Renal cortical epithelial cell (primary cell): ENCODE measurements at places on chromosomes 11 and 22. TPM values are rescaled to one million over a fixed set of nuclear protein-coding genes. Genes with fewer than 3 reads are reported as not detected.
A peak's percentile ranks its signal among the peaks of the same experiment; 100 is the strongest.

DNA sequence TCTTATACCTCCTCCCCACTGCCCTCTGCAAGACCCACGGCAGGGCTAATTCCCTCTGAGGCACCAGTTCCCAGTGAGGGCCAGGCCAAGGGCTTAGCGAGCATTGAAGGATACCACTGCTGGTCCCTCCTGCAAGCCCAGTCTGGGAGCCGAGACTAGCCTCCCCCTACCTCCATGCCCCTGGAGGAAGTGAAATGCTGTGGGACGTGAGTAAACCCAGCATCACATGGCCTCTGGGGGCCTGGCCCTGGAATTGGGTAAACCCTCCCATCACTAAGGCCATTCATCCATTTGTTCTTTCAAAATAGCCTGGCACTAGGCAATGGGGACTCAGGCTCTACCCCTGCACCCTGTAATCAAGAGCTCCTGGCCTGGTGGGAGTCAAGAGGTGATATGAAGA, 24.7 kb downstream of the ARAP1 start:
- no peak for DNase-seq

The AMOTL1 gene
- 32.6 and 51.2 TPM in 2 replicates for total RNA-seq

The EMID1 gene
- total RNA-seq, result 0.35 TPM in 1 of 2 replicates, not detected in the other

The KCNJ11 gene
- total RNA-seq, result 0.25 and 0.35 TPM in 2 replicates

DNA sequence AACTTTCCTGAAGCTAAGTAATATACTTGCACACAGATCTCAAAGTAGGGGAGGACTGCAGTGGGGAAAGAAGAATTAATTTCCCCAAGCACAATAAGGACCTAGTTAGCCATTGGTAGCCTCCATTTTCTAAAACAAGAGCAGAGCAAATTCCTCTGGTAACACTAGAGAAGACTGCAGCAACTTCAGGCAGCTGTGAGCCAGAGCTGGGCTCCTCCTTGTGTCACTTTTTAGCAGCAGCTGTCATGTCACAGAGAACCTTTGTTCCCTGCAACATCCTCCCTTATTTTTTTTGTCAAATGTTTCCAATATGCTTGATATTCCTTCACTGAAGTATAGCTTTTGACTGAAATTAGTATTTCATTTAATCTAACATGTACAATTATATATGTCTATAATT, 54.4 kb downstream of the RRAS2 start:
- DNase-seq, result no peak

The C11orf21 gene
- total RNA-seq, result 0.10 TPM in 1 of 2 replicates, not detected in the other

The DDIAS gene
- 0.99 and 8.5 TPM in 2 replicates for total RNA-seq

GRCh38 chr22:17366830-17367229, 2.4 kb upstream of the CECR2 start:
- no peak for DNase-seq

DNA sequence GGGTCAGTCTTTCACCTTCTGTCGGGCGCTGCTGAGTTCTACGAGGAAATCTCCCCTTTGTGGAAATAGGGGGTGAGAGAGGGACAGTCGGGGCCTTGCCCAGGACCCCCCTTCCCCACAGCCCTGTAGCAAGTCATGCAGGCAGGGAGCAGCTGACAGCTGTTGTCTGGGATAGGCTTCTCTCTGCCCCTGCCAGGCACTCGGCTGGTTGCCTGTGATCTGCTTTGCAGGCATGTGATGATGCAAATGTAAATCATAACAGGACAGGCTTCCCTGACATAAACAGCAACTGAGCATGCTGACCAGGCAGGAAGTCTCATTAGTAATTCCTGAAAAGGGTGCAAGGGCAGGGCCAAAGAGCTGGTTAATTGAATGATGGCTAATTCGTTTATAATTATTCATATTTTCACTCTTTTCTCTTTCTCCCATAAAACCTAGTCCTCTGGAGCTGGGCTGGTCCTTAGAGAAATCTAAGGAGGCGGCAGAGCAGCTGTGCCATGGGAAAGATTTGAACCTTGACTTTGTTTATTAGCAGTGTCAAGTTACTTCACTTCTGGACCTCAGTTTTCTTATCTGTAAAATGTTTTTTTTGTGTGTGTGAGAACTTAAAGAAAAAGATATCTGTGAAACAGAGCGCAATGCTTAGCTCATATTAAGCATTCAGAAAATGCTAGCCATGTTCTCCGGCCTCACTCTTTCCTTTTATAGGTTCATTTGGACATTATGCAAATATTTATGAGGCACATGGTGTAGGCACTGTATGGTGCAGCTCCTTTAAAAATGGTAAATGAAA, 129.7 kb downstream of the LDLRAD3 start:
- DNase-seq, result peak; percentile 32

- peak; percentile 80 for DNase-seq
Observed at GRCh38 chr22:30649430-30650007, 13.9 kb downstream of the SLC35E4 start.

DNA sequence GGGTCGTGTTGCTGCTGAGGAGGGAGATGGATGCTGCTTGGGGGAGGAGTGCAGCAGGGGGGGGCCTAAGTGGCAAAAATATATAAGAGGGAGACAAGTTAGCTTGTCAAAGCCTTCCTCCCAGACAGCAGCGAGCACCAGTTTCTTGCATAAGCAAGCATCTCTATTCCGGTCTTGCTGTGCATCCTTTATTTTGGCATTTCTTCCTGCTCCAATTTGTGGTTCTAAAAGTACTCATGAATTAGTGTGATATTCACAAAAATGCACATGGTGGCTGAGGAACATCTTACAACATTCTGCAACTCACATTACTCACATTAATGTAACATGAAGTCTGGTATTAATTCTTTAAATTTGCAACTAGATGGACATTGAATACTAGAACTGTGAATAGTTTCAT, 32.1 kb downstream of the GDPD5 start:
- no peak for DNase-seq

- DNase-seq, result peak; percentile 78
Observed at GRCh38 chr11:130465263-130465662, 16.8 kb downstream of the ADAMTS15 start.

The SCGB1C1 gene
- 0.55 TPM in 1 of 2 replicates, not detected in the other for total RNA-seq

- DNase-seq, result no peak
Observed at GRCh38 chr11:61265357-61265756, 24.4 kb downstream of the PGA5 start.

DNA sequence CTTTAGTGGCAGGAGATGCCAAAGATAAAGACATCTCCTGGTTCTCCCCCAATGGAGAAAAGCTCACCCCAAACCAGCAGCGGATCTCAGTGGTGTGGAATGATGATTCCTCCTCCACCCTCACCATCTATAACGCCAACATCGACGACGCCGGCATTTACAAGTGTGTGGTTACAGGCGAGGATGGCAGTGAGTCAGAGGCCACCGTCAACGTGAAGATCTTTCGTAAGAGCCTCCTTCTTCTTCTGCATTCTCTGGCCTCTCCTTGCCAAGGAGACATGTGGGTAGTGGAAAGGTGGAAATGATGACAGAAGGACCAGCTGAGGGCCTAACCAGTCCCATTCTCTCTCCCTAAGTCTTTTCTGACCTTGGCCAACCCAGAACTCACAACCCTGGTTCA, 110.1 kb upstream of the TTC12 start:
- no peak for DNase-seq

The SCN2B gene
- 0.35 and 1.2 TPM in 2 replicates for total RNA-seq

The FOLR2 gene
- total RNA-seq, result not detected in 2 replicates

DNA sequence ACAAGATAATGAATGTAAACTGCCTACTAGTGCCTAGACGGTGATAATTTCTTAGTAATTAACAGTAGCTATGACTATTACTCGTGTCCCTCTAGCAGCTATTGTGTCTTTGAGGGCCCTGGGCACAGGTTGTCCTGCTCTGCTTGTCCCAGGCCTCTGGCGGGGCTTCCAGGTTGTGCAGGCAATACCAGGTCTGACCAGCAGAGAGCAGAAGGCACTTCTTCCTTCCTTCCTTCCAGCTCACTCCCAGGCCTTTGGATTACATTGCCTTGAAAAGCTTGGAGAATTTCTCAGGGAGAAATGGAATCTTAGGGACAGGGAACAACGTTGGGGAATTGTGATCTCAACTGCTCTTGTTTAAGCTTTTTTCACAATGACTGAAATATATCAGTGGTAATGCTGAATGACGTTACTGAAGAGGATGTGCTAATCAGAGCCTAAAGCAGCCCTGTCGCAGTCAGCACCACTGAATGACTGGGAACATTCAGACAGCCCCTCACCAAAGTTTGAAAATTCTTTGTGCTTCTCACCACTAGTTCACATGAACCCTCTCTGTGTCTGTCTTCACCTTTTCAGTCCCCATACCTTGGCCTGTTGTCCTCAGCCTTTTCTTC, 8.4 kb upstream of the CCKBR start:
- DNase-seq, result peak; percentile 64

The SBF1 gene
- 51.4 and 68.2 TPM in 2 replicates for total RNA-seq

DNA sequence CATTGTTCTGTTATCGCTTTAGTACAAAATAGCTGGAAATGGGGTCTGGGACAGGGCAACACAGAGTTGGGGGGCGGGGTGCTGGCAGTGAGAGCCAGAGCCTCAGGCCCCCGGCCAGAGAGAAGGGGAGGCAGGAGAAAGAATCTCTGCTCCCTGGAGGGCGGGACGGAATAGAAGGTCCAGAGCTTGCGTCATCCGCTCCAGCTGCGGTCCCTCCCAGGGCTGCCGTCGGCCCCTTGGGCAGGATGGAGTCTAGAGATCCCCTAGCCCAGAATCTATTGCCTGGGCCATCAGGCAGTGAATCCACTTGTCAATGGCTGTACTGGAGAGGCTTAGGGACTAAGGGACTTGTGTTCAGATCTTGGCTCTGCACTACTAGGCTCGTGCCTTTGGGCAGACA, 5.0 kb downstream of the TP53I11 start:
- DNase-seq, result no peak

The C2CD2L gene
- 3.3 and 4.1 TPM in 2 replicates for total RNA-seq

DNA sequence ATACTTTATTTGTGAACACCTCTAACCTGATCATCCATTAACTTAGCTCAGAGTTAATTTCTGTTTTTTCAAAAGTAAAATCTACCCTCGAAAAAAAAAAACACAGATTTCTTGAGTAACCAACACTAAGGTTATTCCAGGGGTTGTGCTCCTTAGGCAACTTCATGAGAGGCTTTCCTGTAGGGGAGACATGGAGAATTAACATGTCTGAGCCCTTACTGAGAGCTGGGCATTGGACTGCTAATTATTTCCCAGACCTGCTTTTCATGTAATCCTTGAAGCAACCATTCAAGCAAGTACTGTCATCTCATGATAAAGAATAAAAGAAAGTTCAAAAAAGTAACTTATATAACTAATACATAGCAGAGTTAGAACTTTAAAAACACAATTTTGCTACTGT, 13.5 kb upstream of the UPB1 start:
- peak; percentile 72 for DNase-seq

DNA sequence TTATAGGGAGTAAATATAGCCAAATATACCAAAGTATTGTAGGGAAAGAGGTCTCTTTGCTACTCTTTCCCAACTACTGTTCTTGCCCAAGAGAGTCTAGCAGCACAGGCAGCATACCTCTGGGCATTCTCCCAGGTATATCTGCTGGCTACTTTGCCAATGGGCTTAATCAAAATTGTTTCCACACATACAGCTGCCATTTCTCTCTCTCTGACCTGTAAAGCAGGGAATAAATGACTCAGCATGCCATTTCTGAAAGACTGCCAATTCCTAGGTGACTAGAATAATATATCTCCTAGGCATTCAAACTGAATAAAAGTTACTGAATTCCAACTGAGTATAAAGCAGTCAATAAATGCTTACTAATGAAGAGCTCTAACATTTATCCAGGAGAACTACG, 44.6 kb downstream of the RDX start:
- peak; percentile 97 for DNase-seq

The CHRM4 gene
- not detected in 2 replicates for total RNA-seq

The TRIM48 gene
- not detected in 2 replicates for total RNA-seq

DNA sequence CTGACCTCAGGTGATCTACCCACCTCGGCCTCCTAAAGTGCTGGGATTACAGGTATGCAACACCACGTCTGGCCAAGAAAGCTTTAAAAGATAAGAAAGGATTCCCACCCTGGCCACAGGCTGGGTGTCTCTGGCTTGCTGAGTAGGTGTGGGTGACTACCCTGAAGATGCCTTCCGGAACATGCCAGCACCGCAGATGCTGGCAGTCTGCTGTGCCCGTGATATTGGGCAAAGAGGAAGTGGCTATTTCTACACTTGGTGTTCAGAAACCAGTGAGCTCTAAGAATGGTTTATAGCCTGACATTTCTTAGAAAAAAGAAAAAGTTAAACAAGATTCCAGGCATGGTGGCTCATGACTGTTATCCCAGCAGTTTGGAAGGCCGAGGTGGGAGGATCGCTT, 6.1 kb downstream of the MRPL11 start:
- no peak for DNase-seq

- DNase-seq, result no peak
Observed at GRCh38 chr11:45513821-45514340, 151.5 kb downstream of the CHST1 start.

The SRPRA gene
- total RNA-seq, result 26.4 and 66.6 TPM in 2 replicates

The PKNOX2 gene
- total RNA-seq, result not detected in 2 replicates

- peak; percentile 81 for DNase-seq
Observed at GRCh38 chr22:42179616-42180015, 49.0 kb upstream of the CYP2D6 start.

GRCh38 chr11:10793470-10794255, 15.1 kb downstream of the EIF4G2 start:
- DNase-seq, result no peak

GRCh38 chr11:92698742-92699141, 270.7 kb upstream of the MTNR1B start:
- no peak for DNase-seq

The PNPLA5 gene
- total RNA-seq, result not detected in 2 replicates

DNA sequence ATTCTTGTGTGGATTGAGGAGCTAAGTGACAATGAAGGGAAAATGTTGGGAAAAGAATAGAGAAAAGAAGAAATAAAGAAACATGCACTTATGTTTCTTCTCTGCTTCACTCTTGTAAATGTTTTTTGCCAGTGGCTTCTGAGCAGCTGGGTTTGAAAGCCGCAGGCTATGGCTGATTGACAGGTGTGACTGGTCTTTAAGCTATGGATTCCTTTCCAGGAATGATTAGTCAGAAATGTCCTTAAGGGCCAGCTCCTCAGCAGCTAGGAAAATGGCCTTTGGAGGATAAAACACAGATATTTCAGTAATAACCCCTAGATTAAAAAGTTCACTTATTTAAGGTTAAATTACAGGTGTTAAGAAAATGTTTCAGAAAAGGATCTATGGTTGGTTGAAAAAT, 6.5 kb upstream of the USP28 start:
- DNase-seq, result peak; percentile 63

DNA sequence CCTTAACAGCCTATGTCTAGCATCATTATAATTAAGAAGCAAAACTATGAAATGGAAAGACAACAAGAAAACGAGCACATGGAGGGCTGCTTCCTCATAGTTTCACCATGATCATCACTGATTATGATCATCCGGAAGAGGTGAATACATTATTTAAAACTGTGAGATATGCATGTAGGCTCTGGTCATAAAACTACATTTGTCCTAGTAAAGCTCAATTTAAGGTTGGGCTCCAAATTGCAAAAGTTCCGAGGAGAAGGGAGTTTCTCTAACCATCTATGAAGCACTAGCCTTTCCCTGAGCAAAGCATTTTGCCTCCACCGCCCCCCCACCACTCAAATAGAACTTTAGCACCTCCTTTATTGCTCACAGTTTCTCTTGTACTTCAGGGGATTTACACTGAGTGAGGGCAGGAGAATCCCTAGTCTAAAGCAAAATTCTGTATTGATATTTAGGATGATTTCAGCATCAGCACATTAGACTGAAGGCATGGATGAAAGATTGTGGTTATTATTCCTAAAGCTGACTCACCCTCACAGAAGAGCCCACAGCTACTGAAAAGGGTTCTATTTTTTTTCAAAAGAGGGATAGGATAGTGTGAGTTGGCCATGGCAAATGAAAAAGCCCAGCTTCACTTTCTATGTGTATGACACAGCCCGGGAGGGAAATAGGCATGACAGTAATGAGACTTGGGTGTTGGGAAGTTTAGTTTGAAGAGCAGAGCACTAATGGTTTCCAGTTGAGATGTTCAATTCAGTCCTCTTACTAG, 203.4 kb downstream of the CADM1 start:
- peak; percentile 46 for DNase-seq
